ENCODE measurements at places on chromosomes 16 and 17. TPM values are rescaled to one million over a fixed set of nuclear protein-coding genes. Genes with fewer than 3 reads are reported as not detected.

- H3K36me3 ChIP-seq, result no peaks in the 10 kb centered on the region
- no peak overlapping the region for H3K27ac ChIP-seq
- peaks cover 3% of the 10 kb centered on the region for H3K27me3 ChIP-seq
- no peaks in the 10 kb centered on the region for H3K4me1 ChIP-seq
Measured at GRCh38 chr16:62130101-62130500, 93.9 kb upstream of the CDH8 start.

DNA sequence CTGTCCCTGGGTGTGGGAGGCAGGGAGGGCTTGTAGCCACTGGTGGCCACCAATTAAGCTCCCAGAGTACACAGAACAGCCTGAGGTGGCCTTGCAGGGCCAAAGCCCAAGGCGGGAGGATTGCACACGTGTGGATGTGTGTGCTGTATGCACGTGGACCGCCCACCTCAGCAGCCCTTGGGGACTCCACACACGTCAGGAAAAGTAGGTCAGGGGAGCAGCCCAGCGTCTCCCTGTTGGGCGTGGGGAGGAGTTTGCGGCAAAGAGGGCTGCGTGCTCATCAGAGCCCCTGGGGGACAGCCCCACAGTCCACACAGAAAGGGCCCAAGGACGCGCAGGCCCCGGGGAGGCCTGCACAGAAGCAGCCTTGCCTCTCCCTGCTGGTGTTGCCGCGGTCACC lies 19.6 kb downstream of the SBK1 start:
- no peak overlapping the region for H3K27ac ChIP-seq
- H3K4me1 ChIP-seq, result peaks cover 15% of the 10 kb centered on the region
- H3K27me3 ChIP-seq, result peaks cover 10% of the 10 kb centered on the region
- no peak for DNase-seq
- H3K4me3 ChIP-seq, result no peak overlapping the region

DNA sequence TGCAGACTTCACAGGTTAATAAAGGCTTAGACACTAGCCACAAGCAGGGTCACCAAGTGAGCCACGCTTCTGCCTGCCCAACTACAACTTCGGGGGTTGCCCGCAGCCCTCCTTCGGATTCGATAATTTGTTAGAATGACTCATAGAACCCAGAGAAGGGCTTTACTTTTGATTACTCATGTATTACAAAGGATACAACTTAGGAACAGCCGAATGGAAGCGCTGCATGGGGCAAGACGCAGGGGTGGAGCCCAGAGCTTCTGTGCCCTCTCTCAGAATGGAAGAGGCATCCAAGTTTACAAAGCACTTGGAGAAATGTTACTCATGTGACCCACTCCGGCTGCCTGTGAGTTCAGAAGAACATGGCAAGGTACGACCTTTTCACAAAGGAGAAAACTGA lies 7.5 kb upstream of the CDH5 start:
- no peaks in the 10 kb centered on the region for H3K36me3 ChIP-seq
- H3K27ac ChIP-seq, result peak overlapping the region; percentile 92
- DNase-seq, result no peak
- peaks cover 14% of the 10 kb centered on the region for H3K27me3 ChIP-seq
- peaks cover 41% of the 10 kb centered on the region for H3K4me1 ChIP-seq

- no peak within 1 kb of the TSS for H3K27ac ChIP-seq
- DNase-seq, result no peak
- H3K27me3 ChIP-seq, result peaks cover 8% of the 10 kb centered on the region
- no peaks in the 10 kb centered on the region for H3K36me3 ChIP-seq
- H3K4me3 ChIP-seq, result peak within 1 kb of the TSS; percentile 61
Measured at GRCh38 chr16:88785106-88785924, at the start of gene PIEZO1. Gene PIEZO1 (minus strand): TSS chr16:88785220. CDS start chr16:88784964, 256 bp downstream.

The INCA1 gene
- 0.44 TPM for total RNA-seq

DNA sequence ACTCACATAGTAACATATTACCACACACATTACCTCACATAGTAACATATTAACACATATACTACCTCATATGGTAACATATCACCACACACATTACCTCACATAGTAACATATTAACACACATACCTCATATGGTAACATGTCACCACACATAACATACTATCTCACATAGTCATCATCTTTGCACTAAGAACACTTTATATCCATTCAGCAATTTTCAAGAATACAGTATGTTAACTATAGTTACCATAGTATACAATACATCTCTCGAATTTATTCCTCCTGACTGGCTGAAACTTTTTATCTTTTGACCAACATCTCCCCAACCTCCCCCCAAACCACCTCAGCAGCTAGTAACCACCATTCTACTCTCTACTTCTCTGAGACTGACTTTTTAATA lies 7.6 kb downstream of the NUDT7 start:
- no peaks in the 10 kb centered on the region for H3K36me3 ChIP-seq
- H3K4me1 ChIP-seq, result no peaks in the 10 kb centered on the region
- no peak for DNase-seq
- no peak overlapping the region for H3K27ac ChIP-seq
- H3K4me3 ChIP-seq, result no peak overlapping the region

- H3K4me1 ChIP-seq, result peaks cover 7% of the 10 kb centered on the region
- no peak overlapping the region for H3K4me3 ChIP-seq
- no peak for DNase-seq
- no peaks in the 10 kb centered on the region for H3K36me3 ChIP-seq
- H3K27ac ChIP-seq, result no peak overlapping the region
Measured at GRCh38 chr16:55495616-55496289, 13.1 kb upstream of the LPCAT2 start.

DNA sequence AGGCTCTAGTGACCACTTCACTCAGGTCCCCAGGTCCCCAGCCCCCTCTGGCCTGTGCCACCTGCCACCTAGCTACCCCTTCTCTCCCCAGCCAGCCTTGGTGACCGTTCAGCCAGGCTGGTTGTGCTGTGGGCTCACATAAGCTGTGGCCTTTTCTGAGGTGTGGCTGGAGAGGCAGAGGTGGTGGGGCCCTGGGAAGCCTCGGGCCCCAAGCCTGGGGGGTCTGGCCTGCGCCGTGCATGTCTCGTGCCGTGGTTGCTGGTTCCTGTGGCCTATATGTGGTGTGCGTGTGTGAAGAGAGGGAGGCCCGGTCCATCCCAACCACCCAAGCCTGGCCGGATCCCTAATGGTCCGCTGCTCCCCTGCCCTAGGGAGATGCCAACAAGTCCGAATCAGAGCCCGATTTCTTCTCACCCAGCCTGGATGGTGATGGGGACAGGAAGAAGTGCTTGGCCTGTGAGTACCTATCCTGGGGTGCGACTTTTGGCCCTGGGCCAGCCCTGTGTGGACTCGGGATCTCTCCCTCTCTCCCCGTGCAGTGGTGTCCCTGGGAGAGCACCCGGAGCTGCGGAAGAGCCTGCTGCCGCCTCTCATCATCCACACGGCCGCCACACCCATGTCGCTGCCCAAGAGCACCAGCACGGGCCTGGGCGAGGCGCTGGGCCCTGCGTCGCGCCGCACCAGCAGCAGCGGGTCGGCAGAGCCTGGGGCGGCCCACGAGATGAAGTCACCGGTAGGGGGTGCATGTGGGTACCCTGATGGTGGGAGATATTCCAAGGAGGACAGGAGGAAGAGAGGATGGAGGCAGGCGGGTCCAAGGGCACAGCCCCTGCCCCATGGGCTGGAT lies 35.9 kb downstream of the CACNA1G start:
- H3K27me3 ChIP-seq, result peaks cover 9% of the 10 kb centered on the region
- H3K36me3 ChIP-seq, result no peaks in the 10 kb centered on the region
- DNase-seq, result peak; percentile 71
- no peak overlapping the region for H3K4me3 ChIP-seq

The VMO1 gene
- 2.5 TPM for total RNA-seq
